ENCODE measurements at places on chromosomes 5 and 9. TPM values are rescaled to one million over a fixed set of nuclear protein-coding genes. Genes with fewer than 3 reads are reported as not detected.

SLC9A3 gene
- total RNA-seq: 77.7 TPM

TICAM2 gene
- total RNA-seq: 1.9 TPM

DNA sequence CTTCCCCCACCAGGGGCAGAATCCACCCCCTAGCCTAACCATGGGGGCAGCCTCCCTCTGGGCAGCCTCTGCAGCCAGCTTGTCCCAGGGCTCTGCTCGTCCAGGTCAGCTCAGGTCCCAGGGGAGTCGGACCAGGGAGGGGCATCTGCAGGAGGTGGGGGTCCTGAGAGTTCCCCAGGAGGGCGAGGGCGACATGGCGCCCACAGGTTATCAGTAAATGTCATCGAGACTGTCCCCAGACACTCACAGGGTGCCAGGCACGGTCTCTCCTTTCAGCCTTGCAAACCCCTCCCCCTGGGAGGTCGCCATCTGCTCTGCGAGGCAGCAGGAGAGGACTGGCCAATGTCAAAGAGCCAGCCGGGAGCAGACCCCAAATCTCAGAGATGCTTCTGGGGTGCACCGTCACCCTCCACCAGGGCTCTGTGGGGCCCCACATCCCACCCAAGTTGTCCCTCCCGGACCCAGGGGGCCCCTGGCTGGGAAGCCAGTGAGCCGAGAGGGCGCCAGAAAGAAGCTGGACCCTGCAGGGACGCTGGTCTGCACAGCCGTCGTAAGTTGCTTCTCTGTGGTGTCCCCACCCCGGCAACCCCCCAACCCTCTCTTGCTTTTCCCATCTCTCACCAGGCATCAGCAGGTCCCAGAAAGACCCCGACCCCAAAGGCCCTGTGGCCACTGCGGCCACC is 69.3 kb downstream of the NTNG2 start:
- no peak for DNase-seq

GRCh38 chr5:16644301-16644889 is 27.6 kb upstream of the RETREG1 start:
- no peak for DNase-seq

DNA sequence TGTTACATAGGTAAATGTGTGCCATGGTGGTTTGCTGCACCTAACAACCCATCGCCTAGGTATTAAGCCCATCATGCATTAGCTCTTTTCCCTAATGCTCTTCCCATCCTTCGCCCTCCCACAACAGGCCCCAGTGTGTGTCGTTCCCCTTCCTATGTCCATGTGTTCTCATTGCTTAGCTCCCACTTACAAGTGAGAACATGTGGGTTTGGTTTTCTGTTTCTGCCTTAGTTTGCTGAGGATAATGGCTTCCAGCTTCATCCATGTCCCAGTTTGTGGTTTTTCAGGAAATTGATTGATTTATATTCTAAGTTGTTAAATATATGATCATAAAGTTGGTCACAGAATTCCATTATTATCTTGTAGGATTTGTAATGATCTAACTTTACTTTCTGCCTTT is 85.3 kb upstream of the CAST start:
- DNase-seq: no peak

DNA sequence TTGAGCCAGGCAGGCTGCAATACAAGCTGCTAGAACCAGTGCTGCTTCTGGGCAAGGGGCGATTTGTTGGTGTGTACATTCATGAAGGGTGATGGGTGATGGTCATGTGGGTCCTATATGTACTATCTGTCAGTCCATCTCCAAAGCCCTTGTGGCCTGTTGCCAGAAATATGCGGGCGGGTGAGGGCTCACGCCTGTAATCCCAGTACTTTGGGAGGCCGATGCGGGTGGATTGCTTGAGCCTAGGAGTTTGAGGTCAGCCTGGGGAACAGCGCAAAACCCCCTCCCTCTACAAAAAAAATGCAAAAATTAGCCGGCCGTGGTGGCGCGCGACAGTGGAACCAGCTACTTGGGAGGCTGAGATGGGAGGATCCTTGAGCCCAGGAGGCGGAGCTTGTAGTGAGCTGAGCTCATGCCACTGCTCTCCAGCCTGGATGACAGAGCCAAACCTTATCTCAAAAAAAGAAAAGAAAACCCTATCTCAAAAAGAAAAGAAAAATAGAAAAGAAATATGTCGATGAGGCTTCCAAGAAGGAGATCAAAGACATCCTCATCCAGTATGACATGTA is 45.0 kb upstream of the KLF4 start:
- DNase-seq: no peak

GRCh38 chr9:19470981-19471650 is 62.3 kb downstream of the ACER2 start:
- no peak for DNase-seq

GRCh38 chr5:21774281-21774680 is 1078.9 kb downstream of the CDH12 start:
- no peak for DNase-seq

GRCh38 chr5:5192681-5193080 is 52.6 kb downstream of the ADAMTS16 start:
- no peak for DNase-seq

GRCh38 chr5:111948092-111948841 is 191.3 kb upstream of the NREP start:
- DNase-seq: no peak

All from mucosa of descending colon (tissue), 3 donors.